ACHN (cell line): ENCODE measurements at places on chromosomes 7 and 10.
A peak's percentile ranks its signal among the peaks of the same experiment; 100 is the strongest.

- no peak for DNase-seq
These were observed 14.1 kb upstream of the SOSTDC1 start for GRCh38 chr7:16479591-16479990.

DNA sequence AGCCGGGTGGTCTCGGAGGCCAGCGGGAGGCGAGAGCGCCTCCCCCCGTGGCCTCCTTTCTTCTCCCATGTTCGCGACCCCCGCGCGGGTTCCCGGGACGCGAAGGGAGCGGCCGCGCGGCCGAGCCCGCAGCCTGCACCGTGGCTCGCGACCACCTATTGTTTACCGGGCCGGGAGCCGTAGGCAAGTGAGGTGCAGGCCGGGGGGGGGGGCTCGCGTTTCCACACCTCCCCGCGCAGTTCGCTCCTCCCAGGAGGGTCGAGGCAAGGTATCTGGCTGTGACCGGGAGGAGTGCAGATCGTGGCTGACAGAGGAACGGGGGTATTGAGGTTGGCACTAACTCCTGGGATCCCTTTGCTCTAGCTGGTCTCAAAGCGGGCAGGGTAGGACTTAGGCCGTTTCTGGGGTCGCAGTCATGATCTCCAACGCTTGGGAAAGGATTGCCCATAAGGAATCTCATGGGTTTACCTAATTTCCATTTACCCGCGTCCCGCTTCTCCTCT, 734 bp downstream of the PTPN12 start:
- peak; percentile 62 for DNase-seq

- no peak for DNase-seq
These were observed 500.7 kb downstream of the TCERG1L start for GRCh38 chr10:130810856-130811255.

DNA sequence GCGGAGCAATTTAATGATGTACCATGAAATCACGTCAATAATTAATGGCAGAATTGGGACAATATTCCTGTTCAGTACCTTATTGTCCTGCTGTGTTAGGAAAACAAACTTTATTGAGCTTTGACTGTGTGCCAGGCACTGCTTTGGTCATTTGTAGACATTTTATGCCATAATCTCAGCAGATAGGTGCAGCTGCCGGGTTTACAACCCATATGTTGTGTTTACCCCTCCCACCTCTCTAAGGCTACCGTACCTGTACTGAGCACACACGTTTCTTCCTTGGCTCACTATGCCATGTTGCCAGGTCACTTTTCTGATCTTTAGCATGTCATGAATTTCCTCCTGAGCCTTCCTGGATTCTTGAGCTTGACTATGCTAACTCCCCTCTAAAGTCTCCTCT, 422.2 kb downstream of the PHTF2 start:
- no peak for DNase-seq

GRCh38 chr10:121091961-121092719, 241.0 kb downstream of the WDR11 start:
- peak; percentile 72 for DNase-seq

- no peak for DNase-seq
These were observed 82.9 kb downstream of the WDFY4 start for GRCh38 chr10:48767373-48768143.

DNA sequence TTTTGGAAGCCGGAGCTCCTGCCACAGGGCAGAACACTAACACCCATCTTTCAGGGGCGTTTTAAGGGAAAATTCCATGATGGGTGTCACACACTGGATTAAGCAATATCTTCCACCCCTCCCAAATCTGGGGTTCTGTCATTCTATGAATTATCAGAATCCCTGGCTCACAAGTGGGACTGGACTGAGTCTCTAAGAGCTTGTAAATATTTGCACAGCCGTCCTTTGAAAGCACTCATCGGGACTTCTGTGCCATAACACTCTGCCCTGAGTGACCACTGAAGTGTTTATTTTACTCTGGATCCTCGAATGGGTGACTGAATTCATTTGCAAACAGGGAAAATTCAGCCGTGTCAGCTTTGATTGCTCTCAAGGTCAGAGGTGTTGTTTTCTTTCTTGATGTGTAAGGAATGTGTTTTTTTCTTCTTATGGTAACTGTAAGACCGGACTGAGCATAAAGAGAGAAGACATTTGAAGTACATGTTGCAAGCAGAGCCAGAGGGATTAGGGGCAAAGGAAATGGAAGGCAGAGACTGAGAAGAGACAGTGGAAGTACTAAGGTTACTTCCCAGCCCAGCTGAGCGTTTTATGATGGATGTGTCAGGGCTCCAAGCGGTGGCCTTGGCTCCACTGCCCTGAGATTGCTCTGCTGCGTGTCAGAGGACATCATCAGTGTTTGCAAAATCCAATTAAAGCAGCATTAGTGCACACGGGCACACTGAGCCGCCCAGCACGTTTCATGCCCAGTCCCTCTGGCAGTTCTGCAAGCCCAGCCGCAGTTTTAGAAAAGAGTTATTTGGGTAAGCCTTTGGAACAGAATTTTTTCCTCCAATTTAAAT, 17.7 kb upstream of the GTPBP4 start:
- no peak for DNase-seq

GRCh38 chr10:52668024-52668423, 104.6 kb downstream of the MBL2 start:
- DNase-seq = no peak

GRCh38 chr10:110733218-110733952, 89.2 kb downstream of the RBM20 start:
- DNase-seq = peak; percentile 32

- no peak for DNase-seq
These were observed 60.7 kb downstream of the RAPGEF5 start for GRCh38 chr7:22296265-22296566.

DNA sequence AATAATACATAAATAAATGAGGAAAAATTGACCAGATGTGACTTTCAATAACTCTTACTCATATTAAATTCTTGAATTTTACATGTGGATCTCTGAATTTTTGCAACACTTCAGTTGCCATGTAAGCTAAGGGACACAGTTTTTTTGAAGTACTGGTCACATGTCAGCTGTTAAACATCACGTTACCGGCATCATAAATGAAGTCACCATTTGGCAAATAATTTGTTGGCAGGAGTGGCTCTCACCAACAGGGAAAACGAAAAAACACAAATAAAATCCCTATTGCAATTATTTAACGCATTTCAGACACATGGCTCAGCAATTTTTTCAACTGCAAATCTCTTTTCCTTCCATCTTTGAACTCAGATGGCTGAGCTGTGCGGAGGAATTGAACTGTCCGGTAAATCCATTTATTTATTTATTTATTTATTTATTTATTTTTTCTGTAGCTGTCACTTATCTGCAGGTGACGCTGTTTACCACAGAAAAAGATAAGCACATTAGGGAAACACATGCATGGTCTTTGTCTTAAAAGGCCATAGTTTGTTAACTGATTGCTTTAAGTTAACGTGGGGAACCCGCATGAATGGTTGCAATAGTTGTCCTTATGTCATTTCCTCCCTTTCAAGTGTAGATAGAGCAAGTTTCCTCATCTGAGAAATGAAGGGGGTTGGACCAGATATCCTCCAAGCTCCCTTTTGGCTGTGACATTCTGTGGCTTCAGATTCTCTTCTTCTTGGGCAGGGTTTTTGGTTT, 64.7 kb upstream of the JAZF1 start:
- no peak for DNase-seq

DNA sequence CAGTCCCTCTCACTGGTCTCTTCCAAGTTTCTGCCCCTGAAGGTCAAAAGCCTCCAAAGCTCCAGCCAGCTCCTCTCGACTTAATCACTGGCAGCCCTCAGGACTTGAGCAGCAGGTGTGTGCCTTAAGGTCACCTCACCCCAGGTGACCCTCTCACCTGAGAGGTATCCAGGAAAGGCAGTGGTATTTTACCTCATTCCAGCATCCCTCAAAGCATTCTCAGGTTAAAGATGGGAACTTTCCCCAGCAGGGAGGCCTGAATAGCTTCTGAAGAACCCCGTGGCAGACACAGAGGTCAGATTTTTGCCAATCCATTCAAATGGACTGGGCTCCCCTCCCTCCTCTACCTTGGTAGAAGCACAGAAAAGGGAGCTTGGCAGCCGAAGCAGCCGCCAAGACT, 148.2 kb downstream of the GFRA1 start:
- DNase-seq = no peak

DNA sequence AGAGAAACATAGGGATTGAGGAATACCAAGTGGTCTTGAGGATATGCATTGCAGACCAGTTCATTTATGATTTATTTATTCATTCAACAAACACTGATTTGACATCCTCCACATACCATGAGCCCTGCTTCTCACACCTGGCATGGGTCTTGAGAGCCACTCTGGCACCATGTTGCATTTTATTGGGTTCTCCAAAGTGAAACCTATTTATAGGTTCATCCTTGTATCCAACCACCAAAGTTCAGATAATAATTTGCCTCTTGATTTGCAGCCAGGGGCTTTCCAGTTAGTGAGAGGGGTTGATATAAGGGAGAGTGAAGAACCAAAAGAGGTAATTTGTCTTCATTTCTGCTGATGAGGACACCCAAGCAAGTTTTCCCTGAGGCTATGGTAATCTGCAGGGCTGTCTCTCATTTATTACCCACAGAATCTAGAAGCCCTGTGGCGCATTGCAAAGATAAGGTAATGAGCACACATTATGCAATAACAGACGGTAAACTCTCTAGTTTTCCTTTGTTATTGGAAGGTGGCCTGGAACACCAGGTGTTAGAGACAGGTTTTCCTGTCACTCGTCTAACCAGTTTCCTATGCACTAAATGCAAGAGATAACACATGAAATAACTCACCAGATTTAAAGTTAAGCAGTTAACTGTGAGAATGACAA, 28.8 kb upstream of the ICA1 start:
- DNase-seq = no peak

DNA sequence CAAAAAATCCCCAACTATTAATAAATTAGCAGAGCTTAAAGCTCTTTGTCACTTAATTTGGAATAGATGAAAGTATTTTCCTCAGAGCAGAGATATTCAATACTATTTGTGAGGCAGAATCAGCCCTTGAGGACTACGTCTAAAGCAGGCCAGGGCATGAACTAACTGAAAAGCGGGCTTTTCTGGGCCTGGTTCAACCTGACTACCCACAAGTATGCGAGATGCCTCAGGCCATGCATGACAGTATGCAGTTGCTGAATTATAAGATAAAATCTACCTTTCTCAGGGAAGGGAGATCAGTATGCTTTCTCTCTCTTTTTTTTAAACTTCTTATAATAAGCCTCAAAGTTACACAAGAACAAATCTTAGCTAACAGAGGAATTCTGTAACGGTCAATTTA, 20.1 kb downstream of the TMEM168 start:
- DNase-seq = peak; percentile 41

- no peak for DNase-seq
These were observed 116.2 kb upstream of the AFAP1L2 start for GRCh38 chr10:114520453-114520852.

- peak; percentile 79 for DNase-seq
These were observed 11.5 kb upstream of the DLD start for GRCh38 chr7:107879400-107880035.

GRCh38 chr7:110918949-110919548, 171.9 kb upstream of the LRRN3 start:
- no peak for DNase-seq

DNA sequence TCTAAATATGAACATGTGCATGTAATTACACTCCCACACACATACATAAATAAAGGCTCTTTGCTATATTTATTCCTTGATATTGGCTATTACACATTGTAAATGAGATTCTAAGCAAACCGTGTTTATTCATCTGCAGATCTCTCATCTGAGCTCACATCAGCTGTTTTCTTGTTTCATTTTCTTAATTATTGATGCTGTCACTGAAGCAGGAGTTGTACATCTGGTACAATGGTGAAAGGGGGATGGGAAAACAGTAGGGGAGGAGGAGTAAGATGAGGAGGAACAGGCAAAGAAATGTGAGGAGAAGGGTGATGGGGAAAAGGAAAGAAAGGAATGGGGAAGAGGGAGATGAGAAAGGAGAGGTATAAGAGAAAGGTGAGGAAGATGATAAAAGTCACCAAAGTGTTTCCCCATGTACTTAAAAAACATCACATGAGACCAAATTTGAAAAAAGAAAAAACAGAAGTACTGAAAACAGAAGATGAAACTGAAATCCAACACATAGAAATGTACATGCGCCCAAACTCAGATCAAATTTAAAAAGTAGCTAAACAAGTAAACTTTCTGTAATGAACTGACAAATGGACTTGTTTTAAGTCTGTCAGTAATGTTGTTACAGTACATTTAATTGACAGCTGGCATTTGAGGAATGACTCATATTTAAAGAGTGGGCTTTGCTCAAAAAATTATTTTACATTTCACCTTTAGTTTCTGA, 472.2 kb downstream of the ARL4A start:
- no peak for DNase-seq

DNA sequence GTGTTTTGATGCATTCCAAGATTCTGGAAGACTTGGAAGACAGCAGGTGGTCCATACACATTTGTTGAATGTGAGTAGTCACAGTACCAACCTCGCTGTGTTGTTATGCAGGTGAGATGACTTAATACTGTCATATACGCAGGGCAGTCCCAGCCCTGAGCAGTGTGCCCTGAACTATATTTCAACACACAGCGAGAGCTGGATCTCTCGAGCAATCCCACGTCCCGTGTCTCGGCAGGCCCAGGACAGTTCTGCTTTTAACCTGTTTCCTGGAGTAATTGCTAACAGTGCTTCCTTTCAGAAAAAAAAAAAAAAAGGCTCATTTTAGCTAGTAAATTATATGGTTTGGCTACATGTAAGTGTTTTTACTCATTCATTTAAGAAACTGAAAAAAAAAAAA, 179.7 kb downstream of the PRKCQ start:
- DNase-seq = no peak

DNA sequence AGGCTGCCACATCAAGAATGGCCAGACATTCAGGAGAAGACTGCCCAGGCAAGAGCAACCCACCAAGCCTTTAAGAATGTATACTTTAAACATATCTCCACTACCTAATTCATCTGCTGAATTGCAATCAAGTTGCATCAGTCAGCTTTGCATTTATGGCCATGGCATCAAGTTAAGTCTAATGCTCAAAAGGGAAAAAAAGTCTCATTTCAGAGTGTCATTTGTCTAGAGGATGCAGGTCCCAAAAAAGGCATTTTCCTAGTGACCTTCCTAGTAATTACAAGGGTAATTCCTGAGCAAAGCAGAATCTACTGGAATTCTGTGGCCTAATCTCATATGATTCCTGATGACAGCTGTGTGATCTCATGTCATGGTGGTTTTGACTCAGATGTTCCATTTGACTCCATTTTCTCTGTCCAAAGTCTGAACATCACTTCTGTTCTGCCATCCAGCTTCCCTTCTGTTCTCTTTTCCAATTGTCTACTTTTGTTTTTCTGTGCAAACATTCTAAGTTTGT, 7.3 kb upstream of the CABCOCO1 start:
- DNase-seq = no peak

DNA sequence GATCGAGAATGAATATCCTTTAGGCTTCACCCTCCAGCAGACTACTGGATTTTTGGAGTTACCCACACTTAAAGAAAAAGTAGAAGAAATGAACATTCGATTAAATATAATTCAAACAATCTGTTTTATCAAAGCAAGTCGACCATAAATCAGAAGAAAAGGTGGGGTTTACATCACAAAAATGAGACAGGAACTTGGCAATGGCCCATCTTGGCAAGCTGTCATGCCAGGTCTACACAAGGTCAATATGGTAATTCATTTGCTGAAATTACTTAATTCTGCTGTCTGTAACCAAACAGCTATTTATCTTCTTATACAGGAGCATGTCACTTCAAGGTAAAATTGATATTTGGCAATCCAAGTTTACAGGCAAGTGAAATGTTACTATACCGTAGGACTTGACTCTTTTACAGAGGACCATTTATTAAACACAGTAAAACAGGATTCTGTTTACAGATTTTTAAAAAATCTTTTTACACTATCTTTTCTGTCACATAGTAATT, 640.6 kb upstream of the NRP1 start:
- DNase-seq = no peak
